Stimulated activated CD4-positive, alpha-beta T cell treated with anti-CD3 and anti-CD28 coated beads, Interleukin-1b, Interleukin-23, amount 100 ng/mL, for 48 hours (primary cell): ENCODE measurements at places on chromosomes 2 and 18.

DNA sequence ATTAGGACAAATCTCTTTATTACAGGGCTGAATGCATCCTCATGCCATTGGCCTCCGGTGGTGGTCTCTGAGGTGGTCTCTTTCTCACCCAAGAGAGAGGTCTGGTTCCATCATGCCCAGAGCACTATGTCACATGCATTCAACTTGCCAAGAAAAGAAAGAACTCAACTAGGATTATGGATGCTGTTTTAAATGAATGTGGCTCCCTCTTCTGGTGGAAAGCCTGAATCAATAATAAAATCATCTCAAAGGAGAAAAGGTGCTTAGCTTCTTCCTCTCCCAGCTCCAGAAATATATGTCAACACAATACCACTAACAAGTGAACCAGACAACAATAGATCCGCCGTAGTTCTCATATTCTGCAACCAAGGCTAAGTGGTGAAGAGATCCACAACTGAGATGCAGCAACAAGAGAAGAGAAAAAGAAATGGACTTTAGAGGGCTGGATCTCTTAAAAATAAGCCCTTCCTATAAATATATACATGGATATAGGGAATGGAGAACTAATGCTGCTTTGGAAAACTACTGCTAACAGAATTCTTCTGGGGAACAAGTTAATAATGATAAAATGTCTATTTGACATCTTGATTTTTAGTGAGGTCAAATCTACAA, 396.8 kb downstream of the NCKAP5 start:
- DNase-seq, result no peak

DNA sequence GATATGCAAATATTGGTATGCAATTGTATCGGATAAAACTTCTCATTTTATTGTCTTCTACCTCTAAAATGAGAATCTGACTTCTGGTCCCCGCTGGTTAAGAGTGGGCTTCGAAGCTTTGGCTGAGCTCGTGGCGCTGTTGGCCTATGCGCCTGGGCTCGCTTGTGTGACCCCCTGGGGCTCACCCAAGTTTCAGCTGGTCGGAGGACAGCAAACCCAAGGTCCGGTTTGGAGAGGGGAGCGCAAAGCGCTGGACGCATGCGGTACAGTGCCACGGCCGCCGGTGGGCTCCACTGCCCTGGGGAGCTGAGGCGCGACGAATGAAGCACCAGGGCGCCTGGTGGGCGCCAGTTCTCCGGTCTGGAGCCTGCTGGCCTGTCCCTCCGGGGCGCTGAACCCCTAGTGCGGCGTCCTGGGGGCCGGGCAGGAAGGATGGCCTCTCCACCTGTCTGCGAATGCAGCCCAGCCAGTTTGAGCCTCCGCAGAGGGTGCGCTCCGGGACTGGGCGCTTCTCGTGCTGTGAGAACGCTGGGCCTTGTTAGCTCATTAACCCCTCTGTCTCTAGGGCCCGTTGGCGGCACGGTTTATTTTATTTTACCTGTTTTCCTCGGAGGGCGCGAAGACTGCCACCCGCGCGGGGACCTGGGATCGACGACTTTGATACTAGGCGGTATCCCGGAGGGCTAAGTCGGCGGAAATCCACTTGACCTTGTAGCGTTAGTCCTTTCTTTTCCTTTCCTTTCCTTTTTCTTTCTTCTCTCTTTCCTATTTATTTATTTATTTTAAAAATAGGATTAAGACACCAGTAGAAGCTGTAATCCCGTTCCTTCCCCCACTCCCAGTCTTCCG, 10.4 kb downstream of the MEIS1 start:
- DNase-seq, result no peak

- DNase-seq, result no peak
Observed at GRCh38 chr2:84980263-84980983, 9.5 kb downstream of the KCMF1 start.

- no peak for DNase-seq
Observed at GRCh38 chr2:10139536-10139935, 17.0 kb downstream of the RRM2 start.

DNA sequence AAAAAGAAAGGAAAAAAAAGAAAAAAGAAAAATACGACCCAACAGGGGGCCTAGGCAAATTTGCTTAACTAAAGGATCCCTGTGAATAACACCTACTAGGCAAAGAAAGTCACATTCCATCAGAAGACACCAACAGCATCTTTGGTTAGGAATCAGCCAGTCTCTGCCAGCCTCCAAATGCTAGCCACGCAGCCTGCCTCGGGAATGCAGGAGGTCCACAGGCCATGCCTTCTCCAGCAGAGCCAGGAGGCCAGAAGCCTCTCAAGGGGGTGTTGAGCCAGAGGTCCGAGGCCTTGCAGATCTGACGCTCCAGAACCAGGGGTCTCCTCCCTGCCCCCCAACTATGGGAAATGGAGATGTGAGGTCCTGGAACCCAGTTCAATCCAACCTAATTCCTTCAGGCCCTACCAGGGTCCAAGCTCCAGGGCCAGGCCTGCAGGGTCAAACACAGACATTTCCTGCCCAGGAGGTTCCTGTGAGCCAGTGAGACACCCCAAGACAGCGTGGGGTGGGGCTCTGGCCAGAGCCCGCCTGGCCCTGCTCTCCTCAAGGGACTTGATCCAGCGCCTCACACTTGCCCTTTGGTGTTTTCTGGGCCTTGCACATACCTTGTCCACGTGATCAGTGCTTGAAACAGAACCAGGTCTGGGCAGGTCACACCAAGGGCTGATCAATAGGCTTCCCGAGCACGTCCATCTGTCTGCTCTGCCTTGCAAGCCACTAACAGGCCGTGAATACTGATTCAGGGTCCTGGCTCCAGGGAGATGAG, 289.6 kb upstream of the ID2 start:
- no peak for DNase-seq

GRCh38 chr2:156538083-156538504, 101.9 kb downstream of the GPD2 start:
- DNase-seq, result no peak

DNA sequence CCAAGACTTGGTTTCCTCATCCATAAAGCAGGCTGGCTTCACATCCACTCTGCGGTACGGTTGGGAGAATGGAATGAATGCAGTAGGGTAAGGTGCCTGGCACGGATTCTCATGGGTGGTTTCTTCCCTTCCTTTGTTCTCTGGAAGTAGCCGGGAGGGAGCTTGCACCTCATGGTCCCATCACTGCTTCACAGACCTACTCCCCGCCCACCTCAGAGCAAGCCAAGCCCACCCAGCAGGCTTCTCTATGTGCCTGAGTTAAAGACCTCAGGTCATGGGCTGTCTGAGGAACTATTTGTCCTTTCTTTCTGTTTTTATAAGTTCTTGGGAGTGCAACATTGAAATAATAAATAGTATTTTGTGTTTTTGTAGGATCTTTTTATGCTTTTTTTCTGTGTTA, 3.5 kb downstream of the DCDC2C start:
- no peak for DNase-seq

- no peak for DNase-seq
Observed at GRCh38 chr2:96760986-96761832, 507 bp downstream of the CNNM4 start.

DNA sequence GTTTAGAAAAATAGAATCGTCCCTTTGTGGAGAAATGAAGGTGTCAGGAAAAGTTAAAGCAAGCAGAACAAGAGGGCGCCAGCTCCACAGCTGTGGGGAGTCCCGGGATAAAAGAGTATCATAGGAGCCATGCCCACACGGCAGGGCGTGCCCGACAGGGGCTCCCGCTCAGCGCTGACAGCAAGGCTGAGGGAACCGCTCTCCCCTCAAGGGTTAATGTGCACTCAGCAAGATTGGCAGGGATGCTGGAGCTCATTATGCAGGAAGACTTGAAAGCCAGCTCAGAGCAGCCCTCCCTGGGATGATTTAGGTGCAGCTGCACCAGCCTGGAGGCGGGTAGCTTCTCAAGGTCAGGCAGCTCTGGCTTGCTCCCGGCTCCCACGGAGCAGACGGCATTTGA, 500.2 kb downstream of the EIPR1 start:
- DNase-seq, result no peak

- DNase-seq, result no peak
Observed at GRCh38 chr2:25602333-25602723, 71.0 kb downstream of the DTNB start.

GRCh38 chr18:30709595-30709994, 332.9 kb downstream of the DSC3 start:
- no peak for DNase-seq

- DNase-seq, result no peak
Observed at GRCh38 chr18:62539284-62540165, 16.7 kb downstream of the ZCCHC2 start.

- no peak for DNase-seq
Observed at GRCh38 chr2:159650574-159650973, 34.2 kb upstream of the BAZ2B start.

- DNase-seq, result no peak
Observed at GRCh38 chr2:111227716-111228141, 107.0 kb downstream of the BCL2L11 start.
